ENCODE measurements at places on chromosomes 12 and 14.

GRCh38 chr14:61154641-61155040 is 126.5 kb downstream of the TMEM30B start:
- DNase-seq = no peak

DNA sequence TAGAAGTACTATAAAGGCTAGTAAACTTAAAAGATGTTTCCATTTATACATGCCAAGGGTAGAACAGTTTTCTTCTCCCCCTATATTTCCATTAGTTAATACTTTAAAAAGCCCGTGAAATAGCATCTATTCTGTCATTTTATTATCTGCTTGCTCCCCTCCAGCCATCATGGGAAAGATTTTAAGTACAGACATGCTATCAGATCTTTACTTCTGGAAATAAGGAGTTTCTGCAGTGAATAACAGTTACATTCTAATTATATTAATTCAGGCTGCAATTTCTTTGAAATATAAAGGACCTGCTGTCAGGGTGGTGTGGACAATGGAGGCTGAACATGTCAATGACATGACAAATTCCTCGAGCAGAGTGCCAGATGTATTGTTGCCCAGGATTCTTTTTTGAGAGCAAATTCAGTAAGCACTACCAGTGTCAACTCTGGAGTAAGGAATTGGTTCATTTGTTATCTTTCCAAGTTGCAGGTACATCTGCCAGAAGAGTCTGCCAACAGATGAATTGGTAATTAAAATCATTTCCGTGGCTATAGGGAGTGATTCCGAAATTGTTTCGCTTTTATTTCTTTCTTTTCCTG is 151.3 kb downstream of the BTG1 start:
- peak; percentile 19 for DNase-seq

DNA sequence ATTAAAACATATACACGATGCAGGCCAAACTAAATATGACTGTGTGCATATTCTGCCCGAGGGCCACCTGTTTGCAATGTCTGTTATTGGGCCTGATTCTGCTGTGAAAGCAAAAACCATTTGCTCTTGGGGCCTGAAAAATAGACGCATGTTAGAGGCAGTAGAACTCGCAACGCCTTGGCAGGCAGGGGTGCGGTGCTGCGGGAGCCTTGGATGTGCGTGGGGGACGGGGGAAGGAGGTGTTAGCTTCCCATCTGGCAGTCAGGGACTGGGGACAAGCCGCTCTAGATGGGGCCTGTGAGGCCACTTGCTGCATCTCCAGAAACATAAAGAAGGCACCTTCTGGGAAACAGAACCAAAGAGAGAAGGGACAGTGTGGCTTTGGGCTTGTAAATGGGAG is 216.3 kb downstream of the PHETA1 start:
- no peak for DNase-seq

DNA sequence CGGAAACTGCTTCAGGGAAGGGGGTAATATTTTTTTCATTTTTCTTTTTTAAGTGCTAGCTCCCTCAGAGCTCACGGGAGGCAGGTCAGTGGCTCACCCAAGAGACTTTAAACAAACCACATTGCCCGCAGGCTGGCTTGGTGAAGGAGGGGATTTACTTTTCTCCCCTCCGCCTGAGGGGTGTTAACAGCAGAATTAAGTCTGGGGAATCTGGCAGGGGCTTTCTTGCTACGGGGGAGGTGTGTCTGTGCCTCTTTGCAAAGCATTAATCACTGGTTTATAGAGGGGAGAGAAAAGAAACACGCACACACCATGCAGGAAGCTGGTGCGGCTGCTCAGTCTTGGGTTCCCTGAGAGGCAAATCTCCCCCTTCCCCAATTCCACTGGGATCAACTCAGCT is 26.2 kb upstream of the TBX3 start:
- DNase-seq = no peak

- DNase-seq = no peak
These were observed 759.2 kb upstream of the LRFN5 start for GRCh38 chr14:40847480-40847879.

- no peak for DNase-seq
These were observed 30.9 kb upstream of the WDR89 start for GRCh38 chr14:63672417-63673180.

DNA sequence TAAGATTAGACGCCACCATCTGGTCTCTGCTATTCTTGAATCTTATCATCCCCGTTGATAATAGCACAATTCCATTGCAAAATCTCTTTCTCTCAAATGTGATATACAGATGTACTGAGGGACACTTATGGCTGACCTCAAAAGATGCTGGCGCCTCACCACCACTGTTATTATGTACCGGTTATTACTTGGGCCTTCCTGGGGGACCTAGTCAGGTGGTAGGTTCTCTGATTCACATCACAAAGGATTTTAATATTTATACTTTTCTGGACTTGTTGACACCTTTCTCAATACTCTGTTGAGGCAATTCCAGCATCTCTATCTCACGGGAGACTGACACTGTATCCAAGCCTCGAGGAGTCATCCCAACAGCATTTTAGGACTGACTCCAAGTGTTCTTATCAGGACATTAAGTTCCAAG is 21.3 kb upstream of the FAM234B start:
- no peak for DNase-seq

DNA sequence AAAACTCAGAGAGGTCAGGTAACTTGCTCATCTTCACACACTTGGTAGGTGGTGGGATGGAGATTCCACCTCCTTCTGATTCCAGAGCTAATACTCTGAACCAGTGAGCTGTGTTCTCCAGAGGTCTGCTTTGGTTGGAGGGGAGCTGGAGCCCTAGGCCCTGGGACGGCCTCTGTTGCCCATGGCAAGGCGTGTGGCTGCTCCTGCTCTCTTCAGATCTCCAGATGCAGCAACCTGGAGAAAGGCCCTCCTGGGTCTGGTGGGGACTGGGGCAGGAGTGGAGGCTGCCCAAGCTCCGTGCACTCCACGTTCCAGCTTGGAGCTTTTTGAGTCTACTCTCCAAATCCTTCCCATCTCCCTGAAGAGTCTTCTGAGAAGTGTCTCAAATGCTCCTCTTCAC is 10.7 kb downstream of the CCND2 start:
- no peak for DNase-seq

DNA sequence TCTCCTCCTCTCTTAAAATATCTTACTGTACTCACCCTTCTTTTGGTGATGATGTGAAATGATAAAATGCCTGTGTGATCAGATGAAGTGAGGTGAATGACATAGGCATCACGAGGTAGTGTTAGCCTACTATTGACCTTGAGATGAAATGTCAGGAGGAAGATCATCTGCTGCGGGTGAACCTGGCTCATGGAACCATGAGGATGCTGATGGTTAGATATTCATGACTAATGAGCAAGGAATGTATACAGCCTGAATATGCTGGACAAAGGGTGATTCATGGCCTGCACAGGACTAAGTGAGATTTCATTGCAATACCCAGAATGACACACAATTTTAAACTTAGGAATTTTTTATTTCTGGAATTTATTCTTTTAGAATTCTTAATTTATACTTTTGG is 89.6 kb downstream of the DAAM1 start:
- no peak for DNase-seq

GRCh38 chr14:39034481-39035296 is 68.3 kb downstream of the SEC23A start:
- no peak for DNase-seq

DNA sequence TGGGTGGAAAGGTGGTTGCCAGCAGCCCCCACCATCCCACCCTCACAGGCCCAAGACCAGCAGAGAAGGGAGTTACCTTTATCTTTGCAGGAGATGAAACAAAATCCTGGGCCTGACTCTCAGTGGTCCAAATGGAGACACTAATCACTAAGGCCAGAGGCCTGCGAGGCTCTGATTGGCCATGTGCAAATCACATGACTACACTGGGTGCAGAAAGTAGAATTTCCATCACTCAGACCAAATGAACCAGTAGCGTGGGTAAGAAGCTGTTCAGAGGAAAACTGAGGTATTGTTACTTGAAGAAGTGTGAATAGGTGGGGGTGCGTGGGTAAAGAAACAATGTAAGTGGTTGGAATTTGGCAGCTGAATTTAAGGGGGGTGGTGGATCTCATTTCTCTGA is 20.2 kb upstream of the PPP1CC start:
- no peak for DNase-seq

DNA sequence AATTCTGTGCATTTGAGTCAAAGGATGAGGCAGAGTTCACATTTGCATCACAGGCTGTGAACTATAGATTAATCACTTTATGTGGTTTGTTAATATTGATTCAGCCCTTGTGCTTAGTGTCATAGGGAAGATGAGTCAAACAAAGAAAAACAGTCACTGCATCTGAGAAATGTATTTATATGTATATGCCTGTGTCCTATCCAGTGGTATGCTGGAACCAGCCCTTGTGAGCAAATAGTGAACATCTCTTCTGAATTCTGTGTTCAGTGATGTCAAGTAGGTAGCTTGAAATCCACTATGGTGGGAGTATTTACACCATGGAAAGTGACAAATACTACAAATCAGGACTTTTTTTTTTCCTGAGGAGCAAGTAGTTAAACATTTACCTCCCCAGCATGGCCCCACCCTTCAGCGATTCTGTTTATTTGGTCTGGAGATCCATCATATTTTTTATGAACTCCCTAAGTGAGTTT is 128.5 kb downstream of the HMGA2 start:
- no peak for DNase-seq

GRCh38 chr12:96327889-96328288 is 72.3 kb downstream of the CDK17 start:
- no peak for DNase-seq

DNA sequence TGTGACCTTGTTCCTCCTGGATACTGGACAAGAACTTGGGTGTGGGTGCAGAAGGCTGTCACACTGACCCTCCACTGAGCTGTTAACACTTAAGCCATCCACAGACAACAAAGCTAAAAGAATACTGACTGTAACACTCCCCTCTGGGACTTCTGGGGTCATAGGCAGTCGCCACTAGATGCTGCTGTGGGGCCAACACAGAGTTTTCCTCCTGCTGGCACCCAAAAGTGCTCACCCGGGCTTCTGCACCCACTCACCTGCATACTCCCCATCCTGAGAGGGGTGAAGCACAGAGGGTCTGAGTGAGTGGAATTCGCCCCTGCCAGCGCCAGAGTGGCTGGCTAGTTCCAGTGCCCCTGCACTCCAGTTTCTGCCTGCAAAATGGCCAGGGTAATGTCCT is 422.4 kb upstream of the LMO3 start:
- no peak for DNase-seq

DNA sequence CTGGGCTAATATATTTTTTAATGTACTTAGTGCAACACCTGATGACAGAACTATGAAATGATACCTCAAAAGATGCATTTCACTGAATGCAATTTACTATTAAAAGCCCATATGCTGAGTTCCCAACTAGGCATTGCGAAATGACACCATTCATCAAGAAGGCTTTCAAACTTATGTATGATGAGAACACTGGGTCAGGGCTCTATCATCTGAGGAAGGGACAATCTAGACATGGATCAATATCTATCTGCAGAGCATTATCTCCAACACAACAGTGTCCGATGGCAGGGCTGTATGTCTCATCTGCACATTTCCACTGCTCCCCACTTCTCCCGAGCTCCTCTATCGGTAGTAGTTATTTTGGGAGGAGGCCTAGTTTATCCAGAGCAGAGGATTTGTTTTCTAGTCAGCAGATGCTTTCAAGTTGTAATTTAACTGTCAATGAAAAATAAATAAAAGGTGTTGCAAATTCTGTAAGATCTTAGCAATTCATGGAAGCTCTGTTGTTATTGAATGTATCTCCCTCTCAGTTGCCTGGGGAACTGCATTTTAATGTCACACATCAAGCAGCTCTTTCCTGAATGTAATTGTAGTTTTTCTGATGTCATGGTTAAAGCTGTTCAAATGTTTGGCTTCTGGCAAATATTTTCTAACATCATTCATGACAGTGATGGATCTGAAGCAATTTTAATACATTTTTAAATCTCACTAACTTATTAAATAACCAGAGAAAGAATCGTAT is 7.4 kb upstream of the GCH1 start:
- DNase-seq = no peak

DNA sequence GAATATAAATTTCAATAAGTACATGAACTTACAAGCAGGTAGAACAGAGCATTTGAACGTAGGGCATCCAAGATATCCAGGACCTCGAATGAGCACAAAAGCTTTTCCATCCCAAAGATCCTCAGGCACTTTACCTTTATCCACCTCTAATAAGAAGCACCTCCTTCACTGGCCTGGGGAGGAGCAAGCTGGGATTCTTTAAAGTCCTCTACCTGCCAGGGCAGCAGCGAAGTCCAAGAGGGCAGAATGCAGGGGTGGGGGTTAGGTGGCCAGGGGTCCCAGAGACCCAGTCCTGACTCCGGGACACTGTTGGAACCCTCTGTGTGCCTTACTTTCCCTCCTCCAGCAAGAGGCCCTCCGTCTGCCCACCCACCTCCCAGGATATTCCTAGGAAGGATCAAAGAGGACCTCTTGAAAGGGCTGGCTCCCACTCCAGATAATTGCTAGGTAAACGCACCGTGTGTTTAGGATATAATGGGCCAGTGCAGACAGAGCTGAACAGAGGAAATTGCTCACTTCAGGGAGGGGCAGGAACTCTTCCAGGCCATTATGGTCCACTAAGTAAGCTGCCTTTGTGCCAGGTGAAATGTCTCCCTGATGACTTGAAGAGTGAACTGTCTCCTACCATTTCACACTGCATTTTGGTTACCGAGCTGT is 68.1 kb downstream of the TTC9 start:
- DNase-seq = no peak

GRCh38 chr12:122672515-122672914 is 30.6 kb downstream of the HCAR2 start:
- DNase-seq = no peak

DNA sequence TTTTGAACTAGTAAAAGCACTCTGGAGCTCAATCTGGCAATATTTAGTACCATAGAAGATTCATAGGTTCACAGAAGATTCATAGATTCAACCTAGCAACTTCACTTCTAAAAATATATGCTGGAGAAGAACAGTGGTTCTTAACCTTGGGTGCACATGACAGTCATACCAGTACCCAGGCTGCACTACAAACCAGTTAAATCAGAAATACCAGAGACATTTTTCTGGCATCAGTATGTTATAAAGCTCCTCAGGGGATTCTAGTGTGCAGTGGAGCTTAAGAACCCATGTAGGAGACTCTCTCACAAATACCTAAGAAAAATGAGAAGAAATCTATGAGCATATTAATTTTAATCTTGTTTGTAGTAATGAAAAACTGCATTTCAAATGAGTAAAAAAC is 46.6 kb downstream of the CNTN1 start:
- DNase-seq = no peak

- DNase-seq = no peak
These were observed 1.8 kb upstream of the RCOR1 start for GRCh38 chr14:102590667-102591099.

GRCh38 chr14:100296106-100296651 is 10.1 kb downstream of the SLC25A29 start:
- DNase-seq = no peak

Data from SK-N-DZ (cell line).